H4 (cell line): ENCODE measurements at places on chromosomes 6 and 20.

GRCh38 chr6:109139109-109139508, 43.8 kb downstream of the CEP57L1 start:
- no peak for DNase-seq

GRCh38 chr6:159461998-159462397, 231.0 kb downstream of the SOD2 start:
- DNase-seq = no peak

DNA sequence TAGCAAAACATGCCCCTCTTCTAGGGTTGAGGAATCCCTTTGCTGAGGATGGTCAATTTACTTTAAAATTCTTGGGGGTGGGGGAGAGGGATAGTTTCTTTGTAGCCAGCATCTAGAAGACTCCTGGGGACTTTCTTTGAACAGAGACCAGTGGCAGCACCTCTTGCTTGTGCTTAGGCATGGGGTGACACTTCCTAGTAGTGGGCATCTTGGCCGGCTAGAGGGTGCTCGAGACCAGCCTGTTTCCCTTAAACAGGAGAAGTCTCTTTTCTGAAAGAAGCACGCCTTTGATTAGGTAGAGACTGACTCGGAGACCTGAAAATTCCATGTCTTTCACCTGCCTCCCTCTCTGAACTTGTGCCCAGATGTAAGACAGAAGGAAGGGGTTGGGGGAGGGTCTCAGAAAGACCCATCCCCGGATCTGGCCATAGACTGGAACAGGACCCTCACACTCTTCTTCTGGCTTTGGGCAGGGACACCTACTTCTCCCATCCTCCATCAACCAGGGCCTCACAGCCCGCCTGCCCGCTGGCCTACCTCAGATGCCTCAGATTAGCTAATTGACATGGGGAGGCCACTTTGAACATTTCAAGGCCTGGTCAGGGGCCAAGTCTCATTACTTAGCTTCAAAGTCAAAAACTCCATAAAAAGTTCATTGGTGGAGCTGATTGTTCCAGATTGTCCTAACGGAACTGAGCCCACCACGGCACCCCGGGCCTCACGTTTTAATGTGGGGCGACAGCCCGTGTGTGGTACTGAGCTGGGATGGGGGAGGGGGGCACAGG, 172.2 kb downstream of the CDC5L start:
- DNase-seq = no peak

- DNase-seq = no peak
Measured at GRCh38 chr20:59137532-59137931, 26.1 kb upstream of the ZNF831 start.

GRCh38 chr20:16758454-16759180, 10.5 kb downstream of the OTOR start:
- DNase-seq = no peak

GRCh38 chr6:36374972-36375371, 12.5 kb downstream of the ETV7 start:
- DNase-seq = no peak
